ENCODE measurements at places on chromosomes 3 and 15. TPM values are rescaled to one million over a fixed set of nuclear protein-coding genes. Genes with fewer than 3 reads are reported as not detected.

DNA sequence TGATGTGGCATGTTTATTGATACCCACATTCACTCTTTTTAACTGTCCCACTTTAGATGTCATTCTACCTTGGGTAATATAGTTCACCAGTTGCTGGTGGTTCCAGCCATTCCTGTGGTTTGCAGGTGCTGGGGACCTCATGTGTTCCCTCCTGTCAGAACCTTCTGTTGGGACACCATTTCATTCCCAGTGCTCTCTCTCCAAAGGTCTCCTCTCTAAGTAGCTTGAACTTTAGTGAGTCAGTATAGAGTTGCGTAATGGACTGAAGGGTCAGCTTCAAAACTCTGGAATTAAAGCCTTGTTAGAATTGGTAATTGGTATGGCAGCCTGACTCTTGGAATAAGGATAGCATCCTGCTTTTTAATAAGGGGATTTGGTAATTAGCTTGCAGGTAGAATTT is 108.5 kb downstream of the PLCL2 start:
- H3K36me3 ChIP-seq, result no peaks in the 10 kb centered on the region
- peaks cover 59% of the 10 kb centered on the region for H3K4me1 ChIP-seq
- no peak for DNase-seq
- H3K27ac ChIP-seq, result no peak overlapping the region
- H3K27me3 ChIP-seq, result no peaks in the 10 kb centered on the region

DNA sequence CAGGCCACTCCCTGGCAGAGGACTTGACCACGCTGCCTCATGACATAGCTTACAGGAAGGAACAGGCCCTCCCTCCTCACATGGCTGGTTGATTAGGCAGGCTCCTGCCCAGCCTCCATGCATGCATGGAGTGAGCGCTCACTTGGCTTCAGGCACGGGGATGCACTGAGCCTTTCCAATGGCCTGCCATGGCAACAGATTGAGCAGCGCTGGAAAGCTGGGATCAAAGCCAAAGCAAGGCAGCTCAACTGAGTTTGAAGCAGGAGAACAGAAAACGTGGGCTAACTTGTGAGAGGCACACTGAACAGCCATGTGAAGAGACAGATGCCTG is 5.9 kb upstream of the GRAMD2A start:
- peak; percentile 74 for DNase-seq
- peak overlapping the region; percentile 91 for H3K27ac ChIP-seq
- no peak overlapping the region for H3K4me3 ChIP-seq

GRCh38 chr15:64807751-64808222 is 17.7 kb downstream of the PIF1 start:
- H3K4me3 ChIP-seq, result no peak overlapping the region
- no peak for DNase-seq
- no peak overlapping the region for H3K27ac ChIP-seq

DNA sequence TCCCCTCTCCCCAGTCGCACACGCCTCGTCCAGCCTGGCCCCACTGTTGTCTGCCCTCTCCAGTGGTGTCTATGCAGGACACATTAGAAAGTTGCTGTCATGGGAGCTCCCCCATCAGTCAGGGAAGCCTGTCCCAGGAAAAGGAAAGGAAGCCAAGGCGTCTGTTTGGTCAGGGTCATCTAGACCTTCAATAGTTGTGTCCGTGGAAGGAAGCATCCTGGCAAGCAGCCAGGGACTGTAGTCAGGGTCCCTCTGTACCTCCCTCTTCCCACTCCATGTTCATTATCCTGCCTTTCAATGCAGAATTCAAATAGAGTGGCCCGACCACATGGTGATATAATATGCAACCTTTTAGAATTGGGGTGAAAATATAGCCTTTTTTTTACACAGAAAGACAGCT is 60.7 kb upstream of the RAB6B start:
- no peaks in the 10 kb centered on the region for H3K27me3 ChIP-seq
- H3K4me3 ChIP-seq, result no peak overlapping the region
- peaks cover 6% of the 10 kb centered on the region for H3K4me1 ChIP-seq
- H3K27ac ChIP-seq, result no peak overlapping the region
- DNase-seq, result no peak

GRCh38 chr15:28154283-28154682 is 55.2 kb upstream of the OCA2 start:
- DNase-seq, result no peak
- H3K27ac ChIP-seq, result no peak overlapping the region
- peaks cover 24% of the 10 kb centered on the region for H3K36me3 ChIP-seq
- no peaks in the 10 kb centered on the region for H3K4me1 ChIP-seq
- H3K4me3 ChIP-seq, result no peak overlapping the region
- no peaks in the 10 kb centered on the region for H3K27me3 ChIP-seq

- peak overlapping the region; percentile 85 for H3K4me3 ChIP-seq
- peaks cover 13% of the 10 kb centered on the region for H3K4me1 ChIP-seq
- H3K27me3 ChIP-seq, result no peaks in the 10 kb centered on the region
- peak; percentile 19 for DNase-seq
- H3K36me3 ChIP-seq, result no peaks in the 10 kb centered on the region
- peak overlapping the region; percentile 85 for H3K27ac ChIP-seq
Observed at GRCh38 chr15:74599156-74599555, 16.5 kb upstream of the CLK3 start.

DNA sequence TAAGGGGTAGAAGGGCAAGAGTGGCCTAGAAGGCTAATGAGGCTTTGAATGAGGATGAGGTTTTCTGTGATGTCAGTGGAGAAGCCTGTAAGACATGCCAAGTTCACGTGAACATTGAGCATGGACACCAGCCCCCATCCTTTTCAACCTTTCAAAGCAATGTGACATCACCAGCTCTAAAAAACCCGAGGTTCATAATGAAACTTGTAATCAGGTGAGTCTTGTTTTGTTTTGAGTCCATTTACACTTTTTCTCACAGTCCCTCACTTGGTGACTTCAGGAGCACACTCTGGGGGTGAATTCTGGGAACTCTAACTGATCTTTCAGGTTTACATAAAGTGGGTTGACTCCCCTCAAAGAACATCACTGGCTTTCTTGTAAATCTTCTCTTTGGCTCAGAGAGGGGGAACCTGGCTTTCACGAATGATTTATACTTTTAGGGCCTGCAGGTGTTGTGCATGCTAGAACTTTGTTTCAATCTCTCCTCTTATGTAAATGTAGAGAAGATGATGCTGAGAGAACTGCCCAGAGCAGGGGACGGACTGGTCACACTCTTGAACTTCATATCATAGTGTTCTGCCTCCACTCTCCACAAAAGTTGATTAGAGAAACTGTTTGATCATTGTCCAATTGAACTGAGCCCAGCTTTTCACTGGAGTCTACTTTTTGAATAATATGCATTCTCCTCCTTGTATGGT is 224.7 kb upstream of the SATB1 start:
- no peak for DNase-seq
- no peaks in the 10 kb centered on the region for H3K4me1 ChIP-seq

GRCh38 chr3:8736436-8736835 is 2.8 kb downstream of the CAV3 start:
- peak overlapping the region; percentile 98 for H3K27ac ChIP-seq
- peak; percentile 79 for DNase-seq
- H3K27me3 ChIP-seq, result no peaks in the 10 kb centered on the region
- H3K4me1 ChIP-seq, result peaks cover 52% of the 10 kb centered on the region
- no peaks in the 10 kb centered on the region for H3K36me3 ChIP-seq
- peak overlapping the region; percentile 70 for H3K4me3 ChIP-seq

DNA sequence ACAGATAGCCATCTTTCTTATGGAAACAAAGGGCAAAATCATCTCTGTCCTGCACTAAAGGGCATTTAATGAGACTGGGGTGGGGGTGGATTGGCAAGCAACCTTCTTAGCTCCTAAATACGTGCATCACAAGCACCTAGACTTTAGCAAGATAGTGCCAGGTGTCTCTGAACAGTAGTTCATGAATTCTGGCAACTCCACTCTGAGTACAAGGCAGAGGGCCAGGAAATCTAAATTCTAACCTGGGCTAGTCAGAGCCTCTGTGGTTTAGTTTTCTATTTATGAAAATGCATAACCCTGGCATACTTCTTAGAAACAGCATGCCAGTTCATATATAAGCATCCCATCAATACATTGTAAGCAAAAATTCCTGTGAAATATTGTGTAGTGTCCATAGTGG is 788.5 kb downstream of the MCTP2 start:
- H3K4me1 ChIP-seq, result peaks cover 4% of the 10 kb centered on the region
- no peaks in the 10 kb centered on the region for H3K27me3 ChIP-seq
- DNase-seq, result no peak
- H3K27ac ChIP-seq, result no peak overlapping the region
- no peaks in the 10 kb centered on the region for H3K36me3 ChIP-seq
- no peak overlapping the region for H3K4me3 ChIP-seq

GRCh38 chr15:31554261-31554660 is 227.6 kb downstream of the KLF13 start:
- peak overlapping the region; percentile 16 for H3K27ac ChIP-seq
- no peaks in the 10 kb centered on the region for H3K4me1 ChIP-seq
- DNase-seq, result peak; percentile 45
- no peaks in the 10 kb centered on the region for H3K36me3 ChIP-seq

- H3K27ac ChIP-seq, result no peak overlapping the region
- no peak for DNase-seq
- no peak overlapping the region for H3K4me3 ChIP-seq
- peaks cover 54% of the 10 kb centered on the region for H3K4me1 ChIP-seq
Observed at GRCh38 chr3:16350597-16351318, 85.7 kb downstream of the OXNAD1 start.

- H3K27me3 ChIP-seq, result no peaks in the 10 kb centered on the region
- H3K4me1 ChIP-seq, result no peaks in the 10 kb centered on the region
- peaks cover 33% of the 10 kb centered on the region for H3K36me3 ChIP-seq
- DNase-seq, result no peak
Observed at GRCh38 chr3:33687406-33688010, 30.5 kb downstream of the CLASP2 start.

DNA sequence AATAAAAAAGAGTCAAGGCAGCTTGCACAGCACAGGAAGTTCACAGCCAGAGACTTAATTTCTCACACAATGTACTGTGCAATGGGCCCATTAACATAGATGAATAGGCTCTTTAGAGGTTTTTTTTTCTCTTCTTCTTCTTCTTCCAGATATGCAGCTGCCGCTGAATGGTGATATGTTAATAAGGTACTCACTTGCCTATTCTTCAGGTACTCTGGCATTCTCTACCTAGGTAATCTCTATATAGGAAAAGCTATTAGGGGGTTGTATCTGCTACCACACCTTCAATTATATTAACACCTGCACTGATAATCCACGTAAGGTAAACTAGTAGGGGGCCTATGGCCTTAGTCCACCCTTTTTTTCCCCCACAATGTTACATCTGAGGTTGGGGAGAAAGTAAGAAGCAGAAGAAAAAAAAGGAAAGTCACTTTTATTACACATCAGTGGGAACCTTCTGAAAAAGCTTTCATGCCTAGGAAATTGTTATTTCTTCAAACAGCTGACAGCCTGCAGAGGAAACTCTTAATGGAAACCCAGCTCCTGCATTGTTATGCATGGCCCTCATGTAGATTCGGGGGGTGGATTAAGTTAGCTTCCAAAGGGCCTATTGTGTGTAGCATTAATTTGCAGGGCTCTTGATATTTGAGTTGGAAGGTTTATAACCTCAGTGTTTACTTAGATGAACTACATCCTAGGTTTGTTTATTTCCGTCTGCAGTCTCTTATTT is 525.5 kb downstream of the ZIC1 start:
- H3K4me3 ChIP-seq, result no peak overlapping the region
- no peaks in the 10 kb centered on the region for H3K4me1 ChIP-seq
- no peaks in the 10 kb centered on the region for H3K27me3 ChIP-seq
- H3K36me3 ChIP-seq, result no peaks in the 10 kb centered on the region
- no peak for DNase-seq

GRCh38 chr3:29972320-29972993 is 633.9 kb upstream of the TGFBR2 start:
- no peaks in the 10 kb centered on the region for H3K4me1 ChIP-seq
- no peaks in the 10 kb centered on the region for H3K27me3 ChIP-seq
- no peak overlapping the region for H3K4me3 ChIP-seq
- DNase-seq, result no peak
- H3K27ac ChIP-seq, result no peak overlapping the region

GRCh38 chr15:83616840-83617239 is 37.1 kb upstream of the ADAMTSL3 start:
- no peak for DNase-seq
- no peak overlapping the region for H3K4me3 ChIP-seq
- H3K27me3 ChIP-seq, result no peaks in the 10 kb centered on the region
- H3K4me1 ChIP-seq, result no peaks in the 10 kb centered on the region
- H3K27ac ChIP-seq, result no peak overlapping the region

DNA sequence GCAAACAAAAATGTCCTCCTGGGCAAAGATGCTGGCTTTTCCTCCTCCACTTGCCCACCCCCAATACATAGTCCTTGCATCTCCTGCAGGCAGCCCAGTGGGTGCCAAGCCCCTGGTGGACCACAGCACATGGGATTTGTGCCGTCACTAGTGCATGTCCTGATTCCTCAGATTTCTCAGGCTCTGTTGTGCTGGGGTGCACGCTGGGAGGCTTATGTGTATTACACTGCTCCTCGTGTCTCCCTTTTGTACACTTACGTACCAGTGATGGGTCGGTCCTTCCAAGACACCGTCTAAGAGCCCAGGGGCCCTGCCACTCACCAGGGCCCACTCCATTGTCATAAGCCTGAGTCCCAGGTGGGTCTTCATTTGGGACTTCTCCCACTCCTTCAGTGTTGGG is 70.1 kb downstream of the PLXNA1 start:
- H3K27me3 ChIP-seq, result no peaks in the 10 kb centered on the region
- H3K4me3 ChIP-seq, result no peak overlapping the region
- H3K36me3 ChIP-seq, result no peaks in the 10 kb centered on the region
- H3K4me1 ChIP-seq, result no peaks in the 10 kb centered on the region

DNA sequence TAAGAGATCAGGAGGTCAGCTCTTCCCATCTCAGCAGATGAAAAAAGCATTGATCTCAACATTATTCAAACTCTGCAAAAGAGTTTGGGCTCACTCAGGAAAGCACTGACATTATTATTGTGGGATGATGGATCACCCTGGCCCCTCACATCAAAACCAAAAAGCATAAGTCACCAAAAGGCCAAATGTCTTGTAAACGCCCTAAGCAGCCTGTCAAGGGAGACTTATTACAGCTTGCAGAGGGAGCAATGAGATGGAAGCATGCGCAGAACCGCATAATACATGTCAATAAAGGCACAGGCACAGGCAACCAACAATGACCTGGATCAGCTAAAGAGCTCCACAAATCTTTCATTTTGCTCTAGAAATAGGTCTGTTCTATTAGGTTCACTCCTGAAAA is 4.6 kb downstream of the FSIP1 start:
- H3K27me3 ChIP-seq, result no peaks in the 10 kb centered on the region
- no peaks in the 10 kb centered on the region for H3K36me3 ChIP-seq
- H3K4me1 ChIP-seq, result no peaks in the 10 kb centered on the region
- no peak overlapping the region for H3K27ac ChIP-seq

GRCh38 chr3:65928110-65928509 is 110.6 kb downstream of the MAGI1 start:
- peaks cover 4% of the 10 kb centered on the region for H3K4me1 ChIP-seq
- no peaks in the 10 kb centered on the region for H3K27me3 ChIP-seq
- H3K4me3 ChIP-seq, result no peak overlapping the region
- H3K27ac ChIP-seq, result no peak overlapping the region

Gene RBP2
- not detected for total RNA-seq

Gene EXD1
- total RNA-seq, result not detected

Gene KIF9
- total RNA-seq, result 4.5 TPM

Gene PP2D1
- total RNA-seq, result not detected

Gene KBTBD13
- total RNA-seq, result 5.7 TPM

Gene PPP1R14D
- total RNA-seq, result not detected

Gene CSNK1G1
- 7.1 TPM for total RNA-seq

Gene DNAJB8
- not detected for total RNA-seq

Gene MRPS25
- 83.9 TPM for total RNA-seq

Gene GOLGA8Q
- total RNA-seq, result not detected

Gene LMAN1L
- not detected for total RNA-seq

Gene DAPK2
- total RNA-seq, result 59.0 TPM

Gene DMXL2
- total RNA-seq, result 3.1 TPM

Gene THAP10
- total RNA-seq, result 1.6 TPM

Gene BNC1
- 0.26 TPM for total RNA-seq

Gene MAP1A
- 25.1 TPM for total RNA-seq

Gene ASB14
- total RNA-seq, result 10.2 TPM

Gene DCLK3
- 0.67 TPM for total RNA-seq

Gene SLC15A2
- 1.8 TPM for total RNA-seq

Gene CAMP
- total RNA-seq, result 0.49 TPM

Gene CD200R1
- total RNA-seq, result 0.59 TPM
